ENCODE measurements at places on chromosomes 2 and 18. TPM values are rescaled to one million over a fixed set of nuclear protein-coding genes. Genes with fewer than 3 reads are reported as not detected.

Gene NDC80
- total RNA-seq, result 0.41 TPM

Gene DSG3
- not detected for total RNA-seq

Gene LIPG
- total RNA-seq, result 4.4 TPM

Gene SRBD1
- total RNA-seq, result 16.0 TPM

Gene MAPRE2
- total RNA-seq, result 25.0 TPM

Gene SEH1L
- 24.2 TPM for total RNA-seq

Gene C2orf72
- 2.2 TPM for total RNA-seq

Gene IL1RL2
- total RNA-seq, result not detected

Gene ADD2
- 5.8 TPM for total RNA-seq

Gene FAM237A
- not detected for total RNA-seq

Gene SGPP2
- 1.1 TPM for total RNA-seq

Gene SMIM21
- total RNA-seq, result not detected

Gene ZBTB7C
- 0.49 TPM for total RNA-seq

Gene PECR
- total RNA-seq, result 10.8 TPM

Gene CENPA
- not detected for total RNA-seq

Gene KCNJ3
- 0.16 TPM for total RNA-seq

Gene ANKRD62
- total RNA-seq, result 0.55 TPM

Gene APOB
- 1.2 TPM for total RNA-seq

Gene UGT1A4
- not detected for total RNA-seq

Gene KIF5C
- total RNA-seq, result 11.1 TPM

Gene HOXD11
- total RNA-seq, result 24.6 TPM

Gene CFC1
- total RNA-seq, result not detected

Gene UGT1A8
- total RNA-seq, result not detected

Gene FOXD4L1
- total RNA-seq, result 0.36 TPM

Gene PROKR1
- 1.1 TPM for total RNA-seq

Gene ANKRD30B
- not detected for total RNA-seq

Gene GBX2
- total RNA-seq, result not detected

Gene CRYBA2
- total RNA-seq, result not detected

Gene CGREF1
- 0.68 TPM for total RNA-seq

Gene GLI2
- 2.9 TPM for total RNA-seq

Gene MAPK4
- 10.9 TPM for total RNA-seq

Gene BMP10
- total RNA-seq, result not detected

Gene IL1F10
- not detected for total RNA-seq

Gene ZNF385B
- total RNA-seq, result 2.8 TPM

Gene CPO
- 0.95 TPM for total RNA-seq

Gene EN1
- total RNA-seq, result not detected

Gene RANBP2
- total RNA-seq, result 57.1 TPM

Gene CMPK2
- total RNA-seq, result 1.8 TPM

Gene KLHL29
- total RNA-seq, result 8.9 TPM

Gene SEPTIN10
- total RNA-seq, result 178 TPM

Gene PTH2R
- not detected for total RNA-seq

Gene CIB4
- total RNA-seq, result not detected

Gene ATP6V1B1
- total RNA-seq, result not detected

Data from sigmoid colon (tissue), 7 donors.